ENCODE measurements at places on chromosomes 13 and 19.

- no peak overlapping the region for H3K27ac ChIP-seq
- no peaks in the 10 kb centered on the region for H3K4me1 ChIP-seq
- DNase-seq: peak; percentile 5
- no peak overlapping the region for H3K4me3 ChIP-seq
Observed at GRCh38 chr19:3250675-3251074, 26.2 kb downstream of the CELF5 start.

DNA sequence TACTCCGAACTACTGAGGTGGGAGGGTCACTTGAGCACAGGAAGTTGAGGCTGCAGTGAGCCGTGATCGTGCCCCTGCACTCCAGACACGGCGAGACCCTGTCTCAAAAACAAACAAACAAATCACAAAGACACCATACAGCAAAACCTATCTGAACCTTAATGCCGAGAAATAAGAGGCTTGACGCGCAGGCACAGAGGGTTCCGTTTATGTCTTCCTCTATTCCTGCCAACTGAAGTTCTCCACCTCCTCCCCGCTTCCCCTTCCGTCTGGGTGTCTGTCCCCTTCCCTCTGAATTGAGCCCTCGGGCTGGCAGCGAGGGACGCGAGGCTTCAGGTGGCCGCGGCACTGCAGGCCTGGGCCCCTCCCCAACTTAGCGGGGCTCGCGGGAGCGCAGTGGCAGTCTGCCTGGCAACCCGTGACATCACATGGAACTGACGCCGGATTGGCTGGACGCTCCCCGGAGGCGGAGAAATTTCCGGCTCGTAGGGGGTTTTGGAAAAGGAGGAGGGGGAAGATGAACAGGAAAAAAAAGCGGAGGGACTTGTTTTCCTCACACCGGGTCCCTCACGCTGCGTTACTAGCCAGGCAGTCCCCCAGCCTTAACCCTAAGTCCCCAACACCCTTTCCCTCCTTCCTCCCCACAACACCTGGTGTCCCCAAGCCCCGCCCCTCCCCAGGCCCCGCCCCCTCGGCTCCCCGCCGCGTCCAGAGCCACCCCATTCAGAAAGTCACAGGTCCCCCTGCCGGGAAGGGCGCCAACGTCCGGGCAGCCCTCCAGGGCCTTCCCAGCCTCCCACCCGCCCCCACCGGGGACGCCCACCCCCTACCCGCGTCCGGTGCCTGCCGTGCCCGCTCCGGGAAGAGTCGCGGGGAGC, 1.1 kb upstream of the MYBPC2 start:
- H3K27ac ChIP-seq: no peak overlapping the region
- peaks cover 11% of the 10 kb centered on the region for H3K4me1 ChIP-seq
- H3K4me3 ChIP-seq: peak overlapping the region; percentile 51
- DNase-seq: peak; percentile 88
- H3K27me3 ChIP-seq: peaks cover 64% of the 10 kb centered on the region

DNA sequence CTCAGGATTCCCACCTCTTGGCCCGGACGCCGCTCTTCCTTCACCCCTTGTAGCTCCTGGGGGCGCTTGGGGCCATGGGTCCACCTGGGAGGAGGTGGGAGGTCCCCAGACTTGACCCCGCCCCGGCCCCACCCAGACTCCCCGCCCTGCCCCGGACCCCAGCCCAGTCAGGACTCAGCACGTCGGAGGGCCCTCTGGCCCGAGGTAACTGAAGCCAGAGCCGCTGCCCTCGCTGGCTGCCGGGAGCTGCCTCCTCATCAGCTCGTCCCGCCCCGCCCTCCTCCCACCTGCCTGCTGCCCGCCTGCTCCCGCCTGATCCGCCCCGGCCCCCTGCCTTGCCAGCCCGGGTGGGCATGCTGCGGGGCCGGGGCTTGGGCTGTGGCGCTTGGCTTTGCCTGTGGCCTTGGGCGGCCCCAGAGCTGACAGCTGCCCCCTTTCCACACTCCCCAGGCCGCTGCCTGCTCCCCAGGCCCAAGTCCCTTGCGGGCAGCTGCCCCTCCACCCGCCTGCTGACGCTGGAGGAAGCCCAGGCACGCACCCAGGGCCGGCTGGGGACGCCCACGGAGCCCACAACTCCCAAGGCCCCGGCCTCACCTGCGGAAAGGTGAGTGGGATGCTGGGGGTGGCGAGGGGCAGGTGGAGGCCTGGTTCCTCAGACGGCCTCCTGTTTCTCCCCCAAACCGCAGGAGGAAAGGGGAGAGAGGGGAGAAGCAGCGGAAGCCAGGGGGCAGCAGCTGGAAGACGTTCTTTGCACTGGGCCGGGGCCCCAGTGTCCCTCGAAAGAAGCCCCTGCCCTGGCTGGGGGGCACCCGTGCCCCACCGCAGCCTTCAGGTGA, 9.4 kb downstream of the ARHGAP33 start:
- no peak for DNase-seq
- peaks cover 15% of the 10 kb centered on the region for H3K27me3 ChIP-seq
- H3K27ac ChIP-seq: no peak overlapping the region

- no peaks in the 10 kb centered on the region for H3K27me3 ChIP-seq
- no peak for DNase-seq
Observed at GRCh38 chr13:66586489-66586888, 643.6 kb downstream of the PCDH9 start.

GRCh38 chr13:51980908-51981307, 30.3 kb downstream of the ATP7B start:
- H3K4me1 ChIP-seq: no peaks in the 10 kb centered on the region
- DNase-seq: no peak
- peaks cover 9% of the 10 kb centered on the region for H3K27me3 ChIP-seq
- H3K4me3 ChIP-seq: no peak overlapping the region

GRCh38 chr19:29598496-29598895, 7.6 kb upstream of the POP4 start:
- H3K36me3 ChIP-seq: no peaks in the 10 kb centered on the region
- no peak overlapping the region for H3K27ac ChIP-seq
- H3K4me1 ChIP-seq: no peaks in the 10 kb centered on the region
- DNase-seq: no peak

DNA sequence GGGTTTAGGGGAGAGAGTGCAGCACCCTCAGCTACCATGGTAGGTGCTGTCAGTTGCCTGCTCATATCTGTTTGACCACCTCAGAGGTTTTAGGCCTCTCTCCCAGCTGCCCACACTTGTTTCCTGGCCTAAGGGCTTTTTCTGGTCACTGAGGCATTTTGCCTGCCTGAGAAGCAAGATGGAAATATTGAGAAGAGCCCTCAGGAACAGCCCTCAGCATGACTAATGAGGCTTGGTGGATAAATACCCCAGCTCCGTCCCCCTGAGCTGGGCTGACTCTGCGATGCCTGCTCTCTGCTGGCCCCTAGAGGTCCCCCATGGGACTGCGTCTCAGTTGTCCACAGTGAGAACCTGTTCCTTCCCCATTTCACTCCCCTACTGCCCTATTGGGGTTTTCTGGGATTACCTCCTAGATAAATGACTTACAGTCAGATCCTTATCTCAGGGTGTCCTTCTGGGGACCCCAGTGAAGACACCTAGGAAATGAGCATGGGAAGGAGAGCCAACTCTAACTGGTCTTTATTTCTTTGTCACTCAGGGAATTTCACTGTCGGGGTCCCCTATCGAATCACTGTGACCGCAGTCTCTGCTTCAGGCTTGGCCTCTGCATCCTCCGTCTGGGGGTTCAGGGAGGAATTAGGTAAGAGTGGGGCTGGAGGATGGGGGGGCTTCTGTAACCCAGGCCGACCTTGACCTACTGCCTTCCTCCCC, 13.3 kb downstream of the PALM3 start:
- no peak overlapping the region for H3K27ac ChIP-seq
- H3K4me1 ChIP-seq: no peaks in the 10 kb centered on the region
- H3K4me3 ChIP-seq: no peak overlapping the region
- peak; percentile 56 for DNase-seq
